Stimulated activated naive CD8-positive, alpha-beta T cell treated with anti-CD3 and anti-CD28 coated beads, Interleukin-15, amount 100 ng/mL, for 72 hours (primary cell): ENCODE measurements at places on chromosomes 1 and 21.

- DNase-seq, result no peak
Observed at GRCh38 chr1:43547538-43548072, 16.9 kb downstream of the PTPRF start.

GRCh38 chr1:113821916-113822315 is 9.6 kb upstream of the RSBN1 start:
- DNase-seq, result no peak

DNA sequence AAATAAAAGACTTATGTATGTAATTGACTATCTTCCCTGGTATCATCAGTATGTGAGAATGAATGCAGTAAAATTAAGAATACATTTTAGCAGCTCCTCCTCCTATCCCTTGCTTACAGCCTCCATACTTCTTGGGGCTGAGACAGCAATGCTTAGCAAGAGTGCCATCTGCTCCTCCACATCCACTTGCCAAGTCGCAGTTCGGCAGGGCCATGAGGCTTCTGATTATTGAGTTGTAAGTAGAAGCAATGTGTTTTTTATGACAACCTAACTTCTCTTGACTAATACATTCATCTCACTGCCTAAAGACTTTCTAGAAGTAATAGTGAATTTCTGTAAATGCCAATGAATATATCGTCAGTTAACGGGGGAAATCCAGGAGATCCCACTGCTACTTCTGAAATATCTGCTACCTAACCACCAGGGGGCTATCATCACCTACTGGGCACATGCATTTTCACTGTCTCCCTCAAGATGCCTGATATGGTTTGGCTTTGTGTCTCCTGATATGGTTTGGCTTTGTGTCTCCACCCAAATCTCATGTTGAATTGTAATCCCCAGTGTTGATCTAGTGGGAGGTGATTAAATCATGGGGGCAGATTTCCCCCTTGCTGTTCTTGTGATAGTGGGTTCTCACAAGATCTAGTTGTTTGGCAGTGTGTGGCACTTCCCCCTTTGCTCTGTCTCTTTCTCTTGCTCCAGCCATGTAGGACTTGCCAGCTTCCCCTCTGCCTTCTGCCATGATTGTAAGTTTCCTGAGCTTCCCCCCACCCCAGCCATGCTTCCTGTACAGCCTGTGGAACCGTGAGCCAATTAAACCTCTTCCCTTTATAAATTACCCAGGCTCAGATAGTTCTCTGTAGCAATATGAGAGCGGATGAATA is 59.6 kb downstream of the EXTL2 start:
- DNase-seq, result no peak

GRCh38 chr1:10881046-10881445 is 84.6 kb upstream of the CASZ1 start:
- DNase-seq, result no peak

DNA sequence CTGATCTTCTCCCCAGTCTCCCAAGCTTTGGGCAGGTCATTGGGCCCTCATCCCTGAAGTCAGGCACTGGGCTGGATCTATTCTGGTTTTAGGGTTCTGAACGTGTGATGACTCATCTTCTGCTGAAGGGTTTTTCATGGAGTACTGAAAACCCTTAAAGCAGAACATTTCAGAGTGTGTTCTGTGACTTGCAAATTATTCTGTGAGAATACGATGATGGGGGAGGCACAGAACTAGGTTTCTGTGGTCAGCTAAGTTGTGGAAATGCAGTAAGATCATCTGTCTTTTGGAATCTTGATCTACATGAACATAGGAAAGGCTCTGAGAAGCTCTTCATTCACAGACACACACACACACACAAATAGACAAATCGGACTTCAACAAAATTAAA is 46.2 kb downstream of the NAV1 start:
- no peak for DNase-seq

GRCh38 chr1:223780949-223781348 is 64.8 kb downstream of the TP53BP2 start:
- DNase-seq, result no peak
